ENCODE measurements at places on chromosomes 13 and 19.

DNA sequence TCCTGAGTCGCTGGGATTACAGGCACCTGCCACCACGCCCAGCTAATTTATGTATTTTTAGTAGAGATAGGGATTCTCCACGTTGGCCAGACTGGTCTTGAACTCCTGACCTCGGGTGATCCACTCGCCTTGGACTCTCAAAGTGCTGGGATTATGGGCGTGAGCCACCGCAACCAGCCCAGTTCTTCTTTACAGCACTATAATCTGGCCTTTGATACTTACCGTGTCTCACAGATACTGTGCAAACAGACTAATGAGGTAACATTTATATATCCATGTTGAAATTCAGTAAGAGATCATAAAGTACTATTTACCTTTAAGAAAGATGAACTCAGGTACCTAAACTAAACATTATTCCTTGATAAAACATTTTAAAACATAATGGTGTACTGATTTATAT is 121.8 kb upstream of the PRR20A start:
- no peak for DNase-seq

- no peak for DNase-seq
Observed at GRCh38 chr13:113373811-113374485, 10.0 kb upstream of the GRTP1 start.

GRCh38 chr13:23203516-23203915 is 22.7 kb downstream of the SGCG start:
- no peak for DNase-seq

DNA sequence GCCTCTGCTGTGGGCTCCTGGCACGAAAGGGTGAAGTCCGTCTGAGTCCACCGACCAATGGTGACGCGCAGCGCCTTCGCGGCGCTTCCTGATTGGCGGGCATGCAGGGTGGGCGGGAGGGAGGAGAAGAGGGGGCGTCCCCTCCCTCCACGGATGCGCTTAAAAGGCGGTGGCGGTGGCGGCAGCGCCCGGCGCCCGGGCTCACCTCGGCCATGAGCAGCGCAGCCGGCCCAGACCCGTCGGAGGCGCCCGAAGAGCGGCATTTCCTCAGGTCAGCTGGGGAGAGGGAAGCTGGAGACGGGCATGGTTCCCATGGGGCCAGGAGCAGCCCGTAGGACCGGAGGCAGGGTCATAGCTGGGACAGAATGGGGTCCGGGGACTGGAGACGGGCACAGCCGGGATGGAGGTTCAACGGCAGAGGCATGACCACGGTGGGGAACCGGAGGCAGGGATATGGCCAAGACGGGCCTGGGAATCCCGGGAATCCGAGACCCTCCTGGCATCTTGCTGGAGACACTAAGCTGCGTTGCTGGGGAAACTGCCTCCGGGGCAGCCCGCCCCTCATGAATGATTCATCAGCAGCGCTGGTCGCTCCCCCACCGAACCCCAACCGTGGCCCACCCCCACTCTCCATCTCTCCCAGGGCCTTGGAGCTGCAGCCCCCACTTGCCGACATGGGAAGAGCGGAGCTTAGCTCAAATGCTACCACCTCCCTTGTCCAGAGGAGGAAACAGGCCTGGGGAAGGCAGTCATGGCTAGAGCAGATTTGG is at the start of gene YJEFN3:
TSS of gene YJEFN3 (plus strand) at position 191 of the 770 bp plus-strand sequence. CDS start at position 213, 22 bp downstream.
- DNase-seq, result no peak

- no peak for DNase-seq
Observed at GRCh38 chr13:21613791-21614190, 9.8 kb upstream of the MICU2 start.

GRCh38 chr13:77387607-77388200 is 60.8 kb upstream of the MYCBP2 start:
- no peak for DNase-seq

All from NCI-H226 (cell line).